A172 (cell line): ENCODE measurements at places on chromosomes 4 and X.

GRCh38 chrX:41045960-41046567, 39.2 kb upstream of the USP9X start:
- no peak for DNase-seq

GRCh38 chrX:47366041-47366722, 4.2 kb upstream of the ZNF157 start:
- DNase-seq: peak; percentile 64

GRCh38 chr4:108902769-108903168, 139.9 kb upstream of the ETNPPL start:
- no peak for DNase-seq

DNA sequence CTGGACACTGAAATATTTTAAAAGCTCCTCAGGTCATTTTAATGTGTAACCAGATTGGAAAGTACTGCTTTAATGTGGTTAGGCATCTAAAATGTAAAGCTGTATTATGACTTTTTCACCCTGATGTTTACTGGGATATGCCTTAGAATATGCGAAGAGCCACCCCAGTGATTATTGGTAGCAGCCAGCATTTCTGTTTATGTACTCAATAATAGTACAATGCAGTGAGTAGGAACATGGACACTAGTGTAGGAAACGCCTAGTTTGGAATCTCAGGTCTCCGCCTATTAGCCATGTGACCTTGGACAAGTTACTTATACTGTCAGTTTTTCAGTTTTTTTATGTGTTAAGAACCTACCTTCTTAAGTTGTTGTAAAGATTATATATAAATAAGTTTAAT, 446.0 kb upstream of the PITX2 start:
- no peak for DNase-seq

DNA sequence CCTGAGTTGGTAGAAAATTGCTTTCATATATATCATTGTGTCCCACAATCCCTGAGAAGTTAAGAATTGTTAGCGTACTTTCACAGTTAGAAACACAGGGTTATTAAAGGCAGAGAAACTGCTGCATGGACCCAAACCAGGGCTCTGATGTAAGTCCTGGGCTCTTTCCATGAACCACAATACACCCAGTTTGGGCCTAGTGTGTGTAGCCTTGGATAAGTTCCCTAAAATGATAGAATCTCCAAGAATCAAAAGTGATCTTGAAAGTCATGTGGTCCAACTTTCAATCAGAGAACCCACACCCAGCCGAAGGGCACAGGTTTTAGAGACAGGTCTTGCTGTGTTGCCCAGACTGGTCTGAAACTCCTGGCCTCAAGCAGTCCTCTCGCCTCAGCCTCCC, 257.8 kb upstream of the KLF3 start:
- no peak for DNase-seq

DNA sequence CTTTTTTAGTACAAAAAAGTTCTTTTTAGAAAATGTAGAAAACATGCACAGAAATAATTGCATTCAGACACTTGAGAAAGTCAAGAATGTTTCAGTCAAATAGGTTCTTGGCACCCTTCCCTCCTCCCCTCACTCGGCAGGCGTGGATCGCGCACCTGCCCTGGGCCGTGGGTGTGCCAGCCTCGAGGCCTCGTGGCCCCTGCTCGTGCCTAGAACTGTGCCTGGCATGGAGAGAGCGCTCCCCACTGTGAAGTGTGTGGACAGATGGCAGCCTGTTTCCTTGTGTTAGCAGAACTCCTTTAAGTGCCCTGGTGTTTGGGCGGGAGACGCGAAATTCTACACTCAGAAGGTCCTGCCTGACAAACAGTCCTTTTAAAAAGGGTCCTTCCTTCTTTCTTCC, 14.7 kb downstream of the RGS12 start:
- no peak for DNase-seq

GRCh38 chrX:107731831-107732502, 43.6 kb downstream of the TSC22D3 start:
- DNase-seq: peak; percentile 78

- no peak for DNase-seq
Observed at GRCh38 chrX:47808904-47809788, 27.6 kb upstream of the ZNF81 start.

GRCh38 chr4:53023677-53024299, 161.7 kb downstream of the RASL11B start:
- no peak for DNase-seq

GRCh38 chr4:121155893-121156292, 8.2 kb downstream of the TNIP3 start:
- DNase-seq: peak; percentile 87

DNA sequence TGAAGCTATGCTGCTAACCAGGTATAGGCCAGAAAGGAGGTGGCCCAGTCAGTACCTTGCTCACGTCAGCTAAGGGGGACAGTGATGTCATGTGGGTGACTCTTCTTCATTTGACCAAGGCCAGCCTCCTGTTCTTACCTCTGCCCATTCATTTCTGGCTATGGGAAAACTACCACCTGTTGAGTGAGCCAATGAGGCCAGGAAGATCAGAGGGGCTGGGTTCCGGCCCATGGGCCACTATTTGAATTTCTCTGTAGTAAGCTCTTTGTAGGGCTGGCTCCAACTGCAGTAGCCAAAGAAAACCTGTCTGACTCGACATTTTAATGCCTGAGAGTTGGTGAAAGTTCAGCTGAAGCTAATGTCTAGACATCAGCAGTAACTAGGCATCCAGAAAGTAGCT, 102.6 kb downstream of the AKAP4 start:
- DNase-seq: no peak

DNA sequence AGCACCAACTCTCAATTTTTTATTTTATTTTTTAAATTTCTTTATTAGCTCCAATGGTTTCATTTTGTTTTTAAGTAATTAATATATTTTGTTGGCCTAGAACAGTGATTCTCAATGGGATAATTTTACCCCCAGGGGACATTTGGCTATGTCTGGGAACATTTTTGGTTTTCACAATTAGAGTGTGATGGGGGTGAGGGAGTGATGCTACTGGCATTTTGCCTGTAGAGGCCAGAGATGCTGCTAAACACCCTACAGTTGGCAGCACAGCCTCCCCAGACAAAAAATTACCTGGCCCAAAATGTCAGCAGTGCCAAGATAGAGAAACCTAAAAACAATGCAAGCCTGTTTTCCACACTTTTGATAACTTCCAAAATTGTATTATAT, 64.6 kb downstream of the HHIP start:
- DNase-seq: no peak

DNA sequence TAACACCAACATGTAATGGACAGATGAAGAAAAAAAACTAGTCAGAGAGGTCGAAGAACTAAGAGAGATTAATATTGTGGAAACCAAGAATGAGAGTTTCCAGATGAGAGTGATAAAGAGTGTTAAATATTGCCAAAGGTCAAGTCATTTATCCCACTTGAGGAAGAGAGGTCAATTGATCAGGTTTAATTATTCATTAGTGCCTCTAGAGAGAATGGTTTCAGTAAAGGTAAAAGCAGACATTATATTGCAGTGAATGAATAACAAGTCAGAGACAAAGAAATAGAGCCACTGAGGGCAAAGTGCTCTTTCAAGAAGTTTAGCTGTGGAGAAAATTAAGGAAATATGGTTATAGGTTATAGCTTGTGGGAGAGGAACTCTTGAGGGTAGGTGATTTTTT, 263.1 kb downstream of the GUCY2F start:
- no peak for DNase-seq

DNA sequence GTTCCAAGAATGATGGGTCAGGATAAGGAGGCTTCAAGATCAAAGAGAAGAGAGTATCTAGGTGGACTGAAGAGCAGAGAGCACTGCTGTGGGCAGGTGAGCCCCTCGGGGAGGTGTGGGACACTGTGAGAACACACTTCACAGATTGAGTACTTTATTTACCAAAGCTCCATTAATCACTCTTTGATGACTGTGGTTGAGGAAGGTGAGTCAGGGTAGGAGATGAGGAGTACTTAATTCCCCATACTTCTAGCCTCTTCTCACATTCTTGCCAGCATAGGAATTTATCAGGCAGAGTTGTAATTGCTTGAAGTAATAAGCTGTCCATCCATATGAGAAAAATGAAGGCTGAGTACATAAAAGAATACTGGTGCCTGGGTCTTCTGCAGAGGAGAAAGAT, 375.3 kb downstream of the PCDH10 start:
- DNase-seq: no peak

DNA sequence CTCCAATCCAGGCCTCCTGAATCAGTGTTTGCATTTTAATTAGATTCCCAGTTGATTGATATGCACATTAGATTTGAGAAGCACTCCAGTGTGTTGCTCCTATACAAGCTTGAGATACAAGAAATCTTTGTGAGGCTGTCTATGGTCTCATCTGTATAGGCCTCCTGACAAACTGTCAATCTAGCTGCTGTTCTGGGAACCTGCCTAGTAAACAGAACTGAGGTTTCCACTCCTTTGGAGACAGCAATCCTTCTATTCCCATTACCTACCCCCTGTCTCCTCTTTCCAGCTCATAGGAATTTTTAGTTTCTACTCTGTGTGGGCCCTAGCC, 306.1 kb upstream of the EMCN start:
- no peak for DNase-seq

DNA sequence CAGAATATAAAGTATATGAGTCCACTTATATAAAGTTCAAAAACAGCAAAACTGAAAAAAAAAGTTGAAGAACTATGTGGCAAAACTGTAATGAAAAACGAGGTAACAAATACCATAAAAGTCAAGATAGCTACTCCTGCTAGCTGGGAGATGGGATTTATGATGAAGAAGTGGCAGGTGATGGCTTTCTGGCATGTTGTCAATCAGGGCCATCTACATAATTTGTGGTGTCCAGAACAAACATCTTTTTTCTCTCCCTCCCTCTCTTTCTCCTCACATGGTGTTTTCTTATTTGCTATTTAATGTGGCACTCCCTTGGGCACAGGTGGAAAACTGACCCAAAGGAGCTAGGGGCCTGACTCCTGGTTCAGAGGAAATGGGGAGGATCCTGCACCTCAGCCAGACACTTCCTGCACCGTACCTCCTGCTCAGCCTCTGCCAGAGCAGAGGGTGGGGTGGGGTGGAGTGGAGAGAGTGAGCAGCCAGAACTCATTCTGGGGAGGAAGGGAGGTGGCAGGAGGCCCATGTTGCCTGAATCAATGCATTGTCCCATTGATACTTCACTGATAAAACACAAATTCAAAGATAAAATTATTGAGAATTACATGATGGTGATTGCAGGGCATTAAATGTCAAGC, 5.3 kb upstream of the SAP30 start:
- DNase-seq: no peak

DNA sequence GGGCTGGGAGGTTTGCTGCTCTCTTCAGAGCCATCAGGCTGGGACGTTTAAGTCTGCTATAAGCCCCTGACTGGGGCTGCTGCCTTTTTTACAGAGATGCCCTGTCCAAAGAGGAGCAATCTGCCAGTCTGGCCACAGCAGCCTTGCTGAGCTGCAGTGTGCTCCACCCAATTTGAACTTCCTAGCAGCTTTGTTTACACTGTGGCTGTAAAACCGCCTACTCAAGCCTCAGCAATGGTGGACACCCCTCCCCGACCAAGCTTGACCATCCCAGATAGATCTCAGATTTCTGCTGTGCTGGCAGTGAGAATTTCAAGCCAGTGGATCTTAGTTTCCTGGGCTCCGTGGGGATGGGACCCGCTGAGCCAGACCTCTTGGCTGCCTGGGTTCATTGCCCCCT, 40.7 kb downstream of the SPATA18 start:
- DNase-seq: no peak

DNA sequence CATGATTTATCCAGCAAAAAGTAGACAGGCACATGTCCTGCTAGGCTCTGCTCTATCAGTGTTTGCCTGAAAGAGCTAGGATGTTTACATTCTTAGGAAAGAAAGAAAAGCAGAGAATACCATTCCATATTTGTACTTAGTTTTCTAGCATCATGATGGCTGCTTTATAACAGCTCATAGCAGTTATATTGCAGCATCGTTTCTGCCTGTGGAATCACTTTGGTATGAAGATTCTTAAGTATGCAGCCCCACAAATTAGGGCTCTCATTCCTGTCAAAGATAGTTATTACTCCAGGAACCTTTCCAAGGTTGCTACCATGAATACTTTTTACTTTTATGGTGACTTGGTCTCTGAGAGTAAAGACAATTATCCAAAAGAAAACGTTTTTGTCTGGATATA, 119.0 kb upstream of the MYOZ2 start:
- no peak for DNase-seq

- DNase-seq: no peak
Observed at GRCh38 chr4:143354990-143355389, 18.3 kb downstream of the GAB1 start.

DNA sequence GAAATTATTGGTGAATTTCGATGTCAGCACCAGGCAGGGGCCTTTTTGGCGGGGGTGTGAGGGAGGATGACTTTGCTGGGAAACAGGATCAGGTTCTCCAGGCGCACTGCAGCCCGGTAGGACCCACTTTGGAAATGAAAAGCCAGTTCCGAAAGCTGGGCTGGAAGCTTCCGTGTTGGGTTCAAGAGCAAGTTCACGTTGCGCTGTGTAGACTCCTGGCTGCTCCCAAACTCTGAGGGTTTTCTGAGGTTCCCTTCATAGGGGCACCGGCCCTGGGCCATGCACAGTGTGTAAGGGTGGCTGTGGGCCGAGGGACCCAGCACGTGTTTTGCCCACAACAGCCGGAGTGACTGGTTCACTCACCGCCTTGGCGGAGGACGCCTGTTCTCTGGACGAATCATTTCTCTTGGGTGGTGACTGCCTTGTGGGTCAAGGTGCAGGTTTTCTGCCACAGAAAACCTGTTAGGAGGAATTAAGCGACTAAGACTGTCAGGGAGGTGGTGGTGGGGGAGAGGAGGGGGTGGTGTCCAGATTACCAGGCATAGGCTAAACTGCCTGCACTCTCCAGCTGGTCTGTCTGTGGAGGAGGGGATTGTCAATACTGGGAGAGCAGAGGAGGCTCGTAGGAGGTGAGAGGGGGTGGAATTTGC, 8.0 kb downstream of the SHOX start:
- no peak for DNase-seq
